Stimulated activated CD4-positive, alpha-beta T cell treated with anti-CD3 and anti-CD28 coated beads, Interleukin-15, amount 100 ng/mL, for 1 hour (primary cell): ENCODE measurements at places on chromosomes 7 and 10.

- no peak for DNase-seq
Measured at GRCh38 chr7:74283858-74284447, 5.3 kb upstream of the CLIP2 start.

DNA sequence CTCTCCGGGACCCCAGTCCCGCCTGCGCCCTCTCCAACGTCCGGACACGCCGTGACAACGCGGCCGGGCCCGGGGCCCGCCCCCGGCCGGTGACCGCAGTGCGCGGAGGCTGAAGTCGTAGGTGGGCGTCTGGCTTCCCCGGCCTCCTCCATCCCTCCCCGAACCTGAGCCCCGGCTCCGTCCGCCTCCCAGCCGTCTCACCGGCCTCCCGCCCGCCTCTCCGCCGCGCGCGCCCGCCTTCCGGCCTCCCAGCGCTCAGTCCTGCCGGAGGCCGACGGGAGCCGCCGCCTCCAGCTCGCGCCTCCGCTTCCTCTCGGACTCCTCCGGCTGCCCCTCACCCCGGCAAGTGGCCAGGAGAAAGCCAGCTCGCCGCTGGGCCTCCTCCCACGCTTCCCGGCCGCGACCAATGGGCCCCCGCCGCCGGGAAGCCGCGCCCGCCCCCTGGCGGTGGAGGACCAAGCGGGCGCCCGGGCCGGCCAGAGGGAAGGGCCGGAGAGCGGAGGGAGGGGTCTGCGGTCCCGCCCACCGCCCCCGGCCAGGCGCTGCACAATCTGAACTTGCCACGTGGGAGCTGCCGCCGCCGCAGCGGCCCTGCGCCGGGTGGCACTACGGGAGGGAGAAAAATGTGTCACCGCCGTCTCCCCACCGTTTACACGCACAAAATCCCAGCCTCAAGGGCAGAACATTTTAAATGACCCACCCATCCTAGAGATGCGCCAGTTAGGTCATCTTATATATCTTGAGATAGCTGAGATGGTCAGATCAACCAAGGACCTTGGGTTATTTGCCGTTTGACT is at the start of gene FAM3C:
FAM3C (minus strand) TSS at position 348 of the 797 bp plus-strand sequence. CDS start 13,339 bp downstream, outside the sequence.
- peak; percentile 67 for DNase-seq

DNA sequence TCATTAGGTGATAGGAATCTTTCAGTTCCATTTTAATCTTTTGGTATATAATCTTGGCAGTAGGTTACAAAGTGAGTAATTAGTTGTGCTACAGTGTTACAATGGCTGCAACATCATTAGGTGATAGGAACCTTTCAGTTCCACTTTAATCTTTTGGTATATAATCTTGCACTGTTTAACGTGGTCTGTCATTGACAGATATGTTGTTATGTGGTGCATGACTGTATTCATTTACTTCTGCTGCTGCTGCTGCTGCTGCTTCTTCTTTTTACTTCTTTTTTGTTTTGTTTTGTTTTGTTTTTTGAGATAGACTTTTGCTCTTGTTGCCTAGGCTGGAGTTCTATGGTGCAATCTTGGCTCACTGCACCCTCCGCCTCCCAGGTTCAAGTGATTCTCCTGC is 28.6 kb downstream of the ST7 start:
- DNase-seq = no peak

- DNase-seq = no peak
Measured at GRCh38 chr7:137642472-137642871, 204.3 kb downstream of the DGKI start.

- DNase-seq = no peak
Measured at GRCh38 chr7:29398011-29398410, 165.6 kb upstream of the PRR15 start.

DNA sequence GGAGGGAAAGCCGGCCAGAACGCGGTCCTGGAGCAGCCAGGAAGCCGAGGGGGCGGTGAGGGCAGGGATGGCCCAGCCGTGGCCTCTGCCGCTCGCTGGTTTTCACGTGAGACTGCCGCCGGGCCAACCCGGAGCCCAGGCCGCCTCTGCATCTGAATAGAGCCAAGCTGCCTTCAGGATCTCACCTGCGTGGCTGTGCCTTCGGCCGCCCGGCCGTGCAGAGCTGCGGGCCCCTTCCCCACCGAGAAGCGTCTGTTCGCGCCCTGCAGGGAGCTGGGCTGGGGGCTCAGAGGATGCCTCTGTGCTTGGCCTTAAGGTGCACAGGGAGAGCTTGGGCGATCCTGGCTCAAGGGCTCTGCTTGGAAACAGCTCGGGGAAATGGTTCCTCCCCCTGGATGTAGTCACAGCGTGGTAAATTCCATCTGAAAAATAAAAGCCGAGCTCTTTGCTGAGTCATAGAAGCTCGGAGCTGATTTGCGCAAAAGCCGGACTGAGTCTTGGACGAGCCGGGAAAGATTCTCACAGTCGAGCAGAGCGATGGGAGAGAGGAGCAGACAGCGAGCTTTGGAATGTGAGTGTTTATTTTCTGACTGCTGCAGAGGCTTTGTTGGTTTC is at the start of gene JAKMIP3:
JAKMIP3 (plus strand) TSS at position 456 of the 615 bp plus-strand sequence. CDS start 38,863 bp downstream, outside the sequence.
- DNase-seq = no peak

DNA sequence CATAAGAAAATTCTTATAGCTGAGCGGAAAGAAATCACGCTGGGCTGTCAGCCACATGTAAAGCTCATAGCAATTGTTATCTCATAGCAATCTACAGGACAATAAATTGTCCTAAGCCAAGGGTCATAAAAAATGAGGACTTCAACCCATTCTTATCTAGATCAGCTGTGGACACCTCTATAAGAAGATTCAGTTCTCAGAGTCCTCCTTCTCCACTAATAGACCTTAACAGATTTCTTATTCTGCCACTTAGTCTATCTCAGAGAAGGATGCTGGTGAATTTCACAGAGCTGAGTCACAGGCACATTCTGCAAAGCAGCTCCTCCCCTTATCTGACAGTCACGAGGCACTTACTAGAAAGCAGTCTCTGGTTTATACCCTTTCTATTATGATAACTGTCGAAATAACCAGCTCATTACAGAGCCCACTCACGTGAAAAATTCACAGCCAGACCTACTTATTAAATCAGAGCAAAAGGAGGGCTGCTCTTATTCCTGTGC is 185.3 kb upstream of the PCLO start:
- no peak for DNase-seq

DNA sequence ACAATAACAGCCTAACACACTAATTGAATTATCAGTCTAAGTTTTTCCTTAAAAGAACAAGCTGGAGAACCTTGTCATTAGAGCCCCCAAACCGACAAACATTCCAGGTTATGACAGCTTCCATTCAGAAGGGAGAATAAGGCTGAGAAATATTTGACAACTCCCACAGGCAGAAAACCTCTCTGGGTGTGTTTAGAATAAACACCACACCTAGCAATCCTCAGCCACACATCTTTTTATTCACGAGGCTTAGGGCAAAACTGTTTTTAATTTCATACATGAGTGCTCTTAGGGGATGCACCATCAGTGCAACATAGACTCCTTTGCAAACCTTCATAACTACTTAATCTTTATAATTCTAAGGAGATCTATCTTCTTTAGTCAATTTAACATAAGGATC is 24.2 kb downstream of the STN1 start:
- no peak for DNase-seq

GRCh38 chr10:62244785-62245467 is 23.7 kb downstream of the RTKN2 start:
- DNase-seq = no peak

DNA sequence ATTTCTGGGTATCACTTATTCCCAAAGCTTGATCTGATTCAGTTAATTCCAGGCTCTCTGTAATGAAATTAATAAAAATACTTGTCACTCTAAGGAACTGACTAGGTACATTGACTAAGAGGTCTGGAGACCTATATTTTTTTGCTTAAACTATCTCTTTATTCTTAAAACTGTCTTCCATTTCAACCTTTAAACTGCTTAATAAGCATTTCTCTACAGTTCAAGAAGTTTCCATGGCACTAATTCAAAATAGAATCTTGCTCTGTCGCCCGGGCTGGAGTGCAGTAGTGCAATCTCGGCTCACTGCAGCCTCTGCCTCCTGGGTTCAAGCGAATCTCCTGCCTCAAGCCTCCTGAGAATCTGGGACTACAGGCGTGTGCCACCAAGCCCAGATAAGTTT is 117.4 kb downstream of the MTPAP start:
- DNase-seq = no peak

- no peak for DNase-seq
Measured at GRCh38 chr7:85078181-85078580, 108.7 kb downstream of the SEMA3D start.

DNA sequence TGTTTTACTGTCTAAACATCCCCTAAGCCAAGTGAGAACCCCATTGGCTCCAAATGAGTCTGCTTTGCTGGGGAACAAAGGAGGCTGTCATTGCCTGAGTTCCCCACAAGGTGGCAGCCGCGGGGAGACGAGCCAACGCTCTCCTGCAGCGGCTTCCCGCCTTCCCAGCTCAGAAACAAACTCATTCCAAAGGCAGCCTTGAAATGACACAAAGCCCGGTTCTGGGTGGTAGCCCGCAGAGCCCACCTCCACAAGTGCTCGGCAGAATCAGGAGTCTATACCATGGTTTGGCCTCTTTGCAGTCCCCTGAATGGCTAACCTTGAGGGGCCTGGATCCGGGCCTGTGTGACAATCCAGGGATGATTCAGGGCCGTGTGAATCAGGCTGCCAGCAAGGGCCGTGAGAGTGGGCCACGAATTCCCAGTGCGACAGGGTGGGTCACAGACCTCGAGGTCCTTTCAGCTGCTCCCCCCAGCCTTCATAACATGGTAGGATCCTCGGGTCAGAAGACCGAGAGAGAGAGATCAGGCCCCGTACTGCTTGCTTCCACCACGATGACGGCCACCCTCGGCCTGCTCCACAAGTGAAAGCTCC is 79.7 kb downstream of the DLG5 start:
- peak; percentile 41 for DNase-seq

- no peak for DNase-seq
Measured at GRCh38 chr10:110398419-110399105, 93.8 kb upstream of the SMNDC1 start.

DNA sequence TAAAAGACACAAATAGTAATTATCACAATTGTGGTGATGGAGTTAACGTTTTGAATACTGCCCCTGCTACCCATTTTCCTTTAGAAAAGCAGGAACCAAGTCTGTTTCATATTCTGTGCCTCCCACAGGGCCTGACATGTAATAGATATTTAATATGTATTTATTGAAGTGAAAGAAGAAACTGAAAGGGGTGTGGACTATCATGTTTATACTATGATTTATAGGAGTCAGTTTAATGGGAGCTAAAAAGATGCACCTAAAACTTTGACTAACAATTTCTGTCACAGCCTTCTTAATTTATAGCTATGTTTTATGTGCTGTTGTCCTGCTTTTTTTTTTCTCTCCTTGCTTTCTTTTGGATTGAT is 24.1 kb upstream of the BHLHA15 start:
- DNase-seq = no peak

GRCh38 chr7:115475206-115475605 is 553.3 kb downstream of the MDFIC start:
- no peak for DNase-seq

DNA sequence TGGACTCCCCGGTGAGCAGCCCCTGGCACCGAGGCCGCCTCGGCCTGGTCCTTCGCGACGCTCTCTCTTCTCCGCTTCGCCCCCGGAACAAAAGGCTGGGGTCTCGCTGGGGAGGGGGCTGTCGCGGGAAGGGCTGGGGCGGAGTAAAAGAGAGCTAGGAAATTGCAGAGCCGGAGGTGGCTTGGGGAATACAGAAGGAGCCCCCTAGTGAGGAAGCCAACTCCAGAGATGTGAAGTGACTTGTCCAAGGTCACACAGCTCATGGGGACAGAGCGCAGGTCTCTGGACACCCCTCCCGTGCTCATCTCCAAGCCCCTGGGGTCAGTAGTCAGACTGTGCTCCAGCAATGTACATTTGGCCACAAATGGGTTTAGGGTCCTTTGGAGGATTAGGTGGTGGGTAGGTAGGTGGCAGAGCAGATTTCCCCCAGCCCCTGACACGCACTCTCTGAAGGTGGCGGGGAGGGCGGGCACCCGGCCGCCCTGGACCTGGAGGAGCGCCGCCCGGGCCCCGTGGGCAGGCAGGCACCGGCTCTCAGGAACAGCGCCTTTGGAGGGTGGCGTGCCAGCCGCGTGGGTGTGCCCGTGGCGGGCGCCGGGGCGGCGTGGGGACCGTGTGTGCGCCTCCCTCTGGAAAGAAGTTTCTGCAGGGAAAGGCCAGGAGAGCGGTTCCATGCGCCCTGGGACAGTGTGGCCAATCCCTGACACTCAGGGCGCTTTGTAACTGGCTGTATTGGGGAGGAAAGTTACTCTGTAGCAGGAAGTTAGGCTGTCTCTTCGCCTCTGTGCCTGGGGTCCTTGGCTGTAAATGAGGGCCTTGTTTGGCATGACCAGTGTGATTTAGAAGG is 910 bp downstream of the WIPF3 start:
- no peak for DNase-seq

DNA sequence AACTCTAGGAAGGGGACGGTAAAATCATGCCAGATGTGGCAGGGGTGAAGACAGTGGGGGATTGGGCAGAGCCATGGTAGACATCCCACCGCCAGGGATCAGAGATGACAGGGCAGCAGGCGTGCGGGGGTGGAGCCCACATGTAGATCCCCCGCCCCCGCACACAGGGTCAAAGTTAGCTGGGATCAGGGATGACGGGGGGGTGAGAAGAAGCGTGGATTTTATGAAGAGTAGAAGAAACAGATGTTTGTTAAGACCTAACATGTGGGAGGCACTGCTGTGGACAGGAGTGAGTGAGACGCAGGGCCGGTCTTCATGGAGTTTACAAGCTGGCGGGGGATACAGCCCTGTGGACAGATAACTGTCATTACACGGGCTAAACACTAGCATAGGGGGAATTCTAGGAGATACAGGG is 154.0 kb upstream of the KLF14 start:
- DNase-seq = no peak

GRCh38 chr7:122867471-122867980 is 18.7 kb downstream of the CADPS2 start:
- DNase-seq = no peak

- DNase-seq = no peak
Measured at GRCh38 chr10:73997461-73997786, 492 bp upstream of the VCL start.

DNA sequence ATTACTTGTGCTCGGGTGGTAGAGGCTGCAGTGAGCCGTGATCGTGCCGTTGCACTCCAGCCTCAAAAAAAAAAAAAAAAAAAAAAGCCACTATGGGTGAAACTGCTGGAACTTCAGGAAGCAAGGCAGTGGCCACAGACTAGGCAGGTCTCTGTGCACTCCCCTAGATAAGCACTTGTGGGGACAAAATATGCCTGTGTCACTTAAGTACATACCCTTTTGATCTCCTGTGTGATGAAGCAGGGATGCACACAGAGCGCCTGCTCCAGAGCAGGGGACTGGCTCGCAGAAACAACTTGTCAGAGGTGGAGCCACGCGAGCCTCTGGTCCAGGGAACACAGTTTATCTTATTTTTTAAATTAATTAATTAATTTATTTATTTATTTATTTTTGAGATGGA is 42.9 kb upstream of the PSAP start:
- no peak for DNase-seq

- DNase-seq = no peak
Measured at GRCh38 chr10:5465976-5466450, 33.4 kb downstream of the CALML5 start.

GRCh38 chr10:14327527-14327926 is 3.2 kb downstream of the FRMD4A start:
- DNase-seq = no peak

GRCh38 chr7:130831817-130832481 is 97.9 kb upstream of the KLF14 start:
- DNase-seq = no peak

- DNase-seq = no peak
Measured at GRCh38 chr7:11434366-11434765, 397.6 kb downstream of the THSD7A start.
